ENCODE measurements at places on chromosomes 16 and 17.
A peak's percentile ranks its signal among the peaks of the same experiment; 100 is the strongest.

DNA sequence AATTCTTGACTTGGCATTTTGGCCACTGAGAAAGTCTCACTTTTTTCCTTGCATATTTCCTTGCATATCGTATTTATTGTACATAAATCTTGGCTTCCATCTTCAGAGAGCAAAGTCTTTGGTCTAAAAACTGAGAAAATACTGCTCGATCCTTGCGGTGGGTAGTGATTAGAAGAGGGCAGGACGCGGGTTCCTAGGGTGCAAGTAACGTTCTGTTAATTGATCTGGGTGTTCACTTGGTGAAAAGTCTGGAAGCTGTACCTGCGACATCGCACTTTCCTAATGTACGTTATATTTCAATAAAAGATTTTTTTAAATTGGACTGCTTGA is 758 bp upstream of the UBALD2 start:
- no peak for DNase-seq

GRCh38 chr17:61175298-61176142 is 224.1 kb upstream of the TBX2 start:
- DNase-seq: no peak

- DNase-seq: peak; percentile 49
Measured at GRCh38 chr17:29572691-29573557, 4.4 kb downstream of the TP53I13 start.

GRCh38 chr17:18950944-18951905 is 740 bp upstream of the SLC5A10 start:
- no peak for DNase-seq

DNA sequence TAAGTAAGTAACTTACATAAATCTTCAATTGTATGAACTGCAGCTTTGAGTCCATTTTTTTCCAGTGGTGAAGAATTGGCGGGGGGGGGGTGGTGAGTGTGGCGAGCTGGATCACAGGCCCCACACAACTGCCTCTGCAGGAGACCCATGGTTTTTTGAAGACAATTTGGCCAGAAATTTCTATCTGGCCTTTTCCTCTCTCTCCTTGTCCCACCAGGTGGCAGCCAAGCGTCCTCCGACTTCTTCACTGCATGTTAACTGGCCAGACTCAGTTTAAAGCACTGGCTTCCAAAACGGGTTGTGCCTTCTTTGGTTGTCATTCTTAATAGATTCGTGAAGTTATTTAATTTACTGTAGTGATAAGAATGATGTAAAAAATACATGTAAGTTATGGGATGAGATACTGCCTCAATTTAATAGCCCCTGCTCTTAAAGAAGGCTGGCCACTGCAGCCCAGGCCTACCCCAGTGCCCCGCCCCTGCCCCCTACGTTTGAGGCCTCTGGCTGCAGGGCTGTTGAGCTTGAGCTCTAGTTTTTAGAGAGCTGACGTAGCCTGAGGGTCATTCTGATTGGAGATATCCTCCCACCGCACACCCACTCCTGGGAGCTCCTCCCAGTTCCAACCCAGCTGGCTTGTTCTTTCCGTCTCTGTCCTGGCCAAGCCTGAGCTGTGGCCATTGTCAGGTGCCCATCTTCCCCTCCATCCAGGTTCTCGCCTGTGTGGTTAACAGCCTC is 36.4 kb downstream of the AKAP1 start:
- DNase-seq: peak; percentile 69

Data from NAMALWA (cell line).